Uterus (tissue), 4 donors: ENCODE measurements at places on chromosomes 7 and 10. TPM values are rescaled to one million over a fixed set of nuclear protein-coding genes. Genes with fewer than 3 reads are reported as not detected.

The SEMA3A gene
- total RNA-seq: 5.3 TPM

The MXI1 gene
- 51.5 TPM for total RNA-seq

The SMNDC1 gene
- 22.0 TPM for total RNA-seq

The MKI67 gene
- total RNA-seq: 0.88 TPM

The TRPV5 gene
- not detected for total RNA-seq

The SPDYE6 gene
- not detected for total RNA-seq

The CHRM2 gene
- 5.6 TPM for total RNA-seq

The PRKAR1B gene
- total RNA-seq: 32.1 TPM

The SPACDR gene
- 1.4 TPM for total RNA-seq

The NME8 gene
- not detected for total RNA-seq

The SLC16A9 gene
- total RNA-seq: 10.5 TPM

The NKX1-2 gene
- total RNA-seq: not detected

The PLEKHS1 gene
- total RNA-seq: not detected

The SYNPO2L gene
- not detected for total RNA-seq

The THSD7A gene
- 36.4 TPM for total RNA-seq

The SEPTIN14 gene
- total RNA-seq: not detected

The CYP3A7 gene
- total RNA-seq: not detected

The SGCE gene
- total RNA-seq: 790 TPM

The STOX1 gene
- total RNA-seq: 4.2 TPM

The LRGUK gene
- not detected for total RNA-seq

The INTS1 gene
- 8.2 TPM for total RNA-seq

The RARRES2 gene
- 128 TPM for total RNA-seq

The CCL24 gene
- total RNA-seq: not detected

The PRR15 gene
- not detected for total RNA-seq

The PAX4 gene
- total RNA-seq: not detected

The STEAP1 gene
- total RNA-seq: 9.4 TPM

The STEAP2 gene
- 18.0 TPM for total RNA-seq

The HOXA7 gene
- total RNA-seq: 0.26 TPM

The SLC18A2 gene
- 1.1 TPM for total RNA-seq

The PPIA gene
- total RNA-seq: 474 TPM

The ARL4A gene
- 89.7 TPM for total RNA-seq

The HBP1 gene
- 169 TPM for total RNA-seq

The OR2A42 gene
- not detected for total RNA-seq

The ARPC1A gene
- total RNA-seq: 76.5 TPM

The GDF2 gene
- total RNA-seq: not detected

The ETV1 gene
- 7.4 TPM for total RNA-seq

The LRRC4 gene
- 0.77 TPM for total RNA-seq

The CFAP70 gene
- total RNA-seq: 4.3 TPM

The GDF10 gene
- total RNA-seq: 6.4 TPM

The CNPY4 gene
- total RNA-seq: 24.7 TPM

The HTR7 gene
- 0.29 TPM for total RNA-seq
